EH (cell line): ENCODE measurements at places on chromosomes 3 and 15.
A peak's percentile ranks its signal among the peaks of the same experiment; 100 is the strongest.

DNA sequence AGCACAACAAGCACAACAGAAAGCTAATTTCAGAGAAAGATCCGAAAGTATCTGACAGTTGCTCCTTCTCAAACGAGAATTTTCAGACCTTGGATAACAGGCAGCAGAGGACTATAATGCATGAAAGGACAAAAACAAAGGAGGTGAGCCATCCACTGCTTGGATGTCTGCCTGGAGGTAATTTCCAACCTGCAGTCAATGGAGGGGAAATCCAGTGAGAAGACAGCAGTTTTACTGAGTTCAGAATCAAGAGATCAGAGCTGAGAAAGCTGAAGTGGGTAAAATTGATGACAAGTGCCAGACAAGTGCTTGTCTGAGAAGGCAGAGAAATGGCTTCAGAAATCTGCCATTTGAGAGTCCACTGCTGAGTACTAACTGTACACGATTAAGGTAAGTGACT lies 22.1 kb downstream of the UBE3A start:
- DNase-seq, result no peak

GRCh38 chr3:94294806-94295205 lies 231.9 kb downstream of the NSUN3 start:
- no peak for DNase-seq

GRCh38 chr3:151792411-151792810 lies 21.5 kb upstream of the AADAC start:
- no peak for DNase-seq

GRCh38 chr3:194296454-194297263 lies 54.5 kb downstream of the CPN2 start:
- DNase-seq, result peak; percentile 74

DNA sequence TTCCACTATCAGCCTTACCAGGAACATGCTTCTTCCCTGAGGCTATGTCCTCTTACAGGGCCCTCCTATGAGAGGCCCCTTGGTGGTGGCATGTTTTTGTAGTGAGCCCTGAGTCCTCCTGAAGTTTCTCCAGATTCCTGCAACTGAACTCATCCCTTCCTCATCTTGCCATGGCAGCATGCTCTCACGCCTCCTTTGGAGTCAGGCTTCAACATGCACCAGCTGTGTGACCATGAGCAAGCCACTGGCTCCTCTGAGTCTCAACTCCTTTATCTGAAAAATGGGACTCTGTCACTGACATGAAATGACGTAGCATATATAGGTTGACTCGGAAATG lies 216.3 kb upstream of the TLE3 start:
- DNase-seq, result peak; percentile 18
